ENCODE measurements at places on chromosomes 3 and 15.

GRCh38 chr15:87752250-87752951 lies 504.1 kb downstream of the NTRK3 start:
- no peak for DNase-seq

DNA sequence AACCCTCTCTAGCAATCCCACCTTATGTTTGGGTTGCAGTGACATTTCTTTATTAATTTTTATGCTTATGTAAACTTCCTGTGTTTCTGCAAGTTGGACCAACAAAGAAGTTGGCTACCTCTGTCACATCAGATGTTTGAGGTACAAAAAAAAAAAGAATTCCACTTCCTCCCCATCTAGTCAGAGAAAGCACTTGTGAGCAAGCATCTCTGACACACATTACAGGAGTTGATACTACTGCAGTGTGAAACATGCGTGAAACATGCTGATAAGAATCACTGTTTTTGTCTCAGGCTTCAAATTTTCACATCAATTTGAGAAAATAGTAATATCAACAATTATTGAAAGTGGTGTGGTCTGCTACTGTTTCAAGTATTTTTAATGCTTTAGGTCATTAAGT lies 1.3 kb downstream of the SCAANT1 start:
- peak; percentile 61 for DNase-seq

DNA sequence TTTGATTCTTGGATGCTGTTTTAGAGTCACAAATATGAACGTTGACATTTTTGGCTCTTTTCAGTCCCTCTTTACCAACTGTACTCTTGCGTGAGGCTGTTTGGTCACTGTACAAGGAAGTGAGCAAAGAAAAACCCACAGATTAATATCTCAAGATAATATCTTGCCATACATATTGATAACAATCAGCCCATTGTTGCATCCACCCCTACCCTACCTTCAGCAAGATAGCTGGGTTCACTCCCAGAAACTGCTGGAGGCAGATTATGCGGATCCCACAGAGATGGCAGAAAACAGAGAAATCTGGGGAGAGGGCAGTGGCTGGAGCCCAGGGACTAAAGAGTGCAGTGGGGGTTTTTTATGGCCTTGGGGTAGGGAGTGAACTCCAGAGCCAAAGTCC lies 29.9 kb upstream of the MFSD1 start:
- no peak for DNase-seq

DNA sequence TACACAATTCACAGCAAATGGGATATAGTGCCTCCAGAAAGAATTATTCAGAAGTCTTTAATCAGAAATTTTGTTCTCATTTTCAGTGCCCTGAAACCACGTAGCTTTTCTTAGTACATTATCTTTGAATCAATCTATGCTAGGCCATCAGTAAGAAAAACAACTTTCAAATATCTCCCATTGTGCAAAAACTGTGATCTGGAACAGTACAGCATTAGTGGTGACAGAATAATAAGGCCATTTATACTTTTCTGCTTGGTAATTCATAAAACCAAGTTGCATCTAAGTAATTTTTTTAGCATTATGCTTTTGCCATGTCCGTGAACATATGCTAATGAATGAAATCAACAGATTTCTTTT lies 35.4 kb upstream of the ZNF385D start:
- no peak for DNase-seq

- no peak for DNase-seq
These were observed 171.4 kb downstream of the CACNA1D start for GRCh38 chr3:53665608-53666425.

- no peak for DNase-seq
These were observed 748.9 kb downstream of the MECOM start for GRCh38 chr3:168914662-168915061.

GRCh38 chr3:177721864-177722785 lies 524.8 kb upstream of the TBL1XR1 start:
- DNase-seq, result no peak

- DNase-seq, result no peak
These were observed 12.0 kb downstream of the CSRNP1 start for GRCh38 chr3:39141171-39141995.

GRCh38 chr3:197244751-197245150 lies 53.7 kb downstream of the DLG1 start:
- no peak for DNase-seq

GRCh38 chr3:192022412-192022811 lies 561.4 kb downstream of the PYDC2 start:
- DNase-seq, result no peak

DNA sequence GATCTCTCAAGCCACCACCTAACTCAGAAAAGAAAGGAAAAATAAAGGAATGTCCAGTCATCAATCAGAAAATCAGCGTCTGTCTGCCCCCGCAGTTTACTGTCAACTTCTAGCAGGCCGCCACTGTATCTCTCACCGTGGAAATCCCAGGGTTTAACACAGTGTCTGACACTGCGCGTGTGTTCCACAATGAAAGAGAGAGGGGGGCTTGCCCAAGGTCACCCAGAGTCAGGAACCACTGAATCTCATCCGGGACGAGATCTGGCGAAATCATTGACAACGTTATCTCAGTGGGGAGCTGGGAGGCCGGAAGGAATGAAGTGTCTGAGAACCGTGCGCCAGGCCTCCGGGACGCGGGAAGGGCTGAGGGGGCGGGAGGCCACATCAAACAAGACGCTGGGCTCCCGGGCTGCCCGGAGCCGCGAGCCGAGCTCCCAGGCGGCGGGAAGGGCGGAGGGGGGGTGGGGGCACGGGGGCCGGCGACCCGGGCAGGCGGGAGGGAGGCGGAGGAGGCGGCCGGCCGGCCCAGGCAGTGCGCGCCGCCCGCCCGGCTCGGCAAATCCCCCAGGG lies 2.2 kb upstream of the HES1 start:
- no peak for DNase-seq

DNA sequence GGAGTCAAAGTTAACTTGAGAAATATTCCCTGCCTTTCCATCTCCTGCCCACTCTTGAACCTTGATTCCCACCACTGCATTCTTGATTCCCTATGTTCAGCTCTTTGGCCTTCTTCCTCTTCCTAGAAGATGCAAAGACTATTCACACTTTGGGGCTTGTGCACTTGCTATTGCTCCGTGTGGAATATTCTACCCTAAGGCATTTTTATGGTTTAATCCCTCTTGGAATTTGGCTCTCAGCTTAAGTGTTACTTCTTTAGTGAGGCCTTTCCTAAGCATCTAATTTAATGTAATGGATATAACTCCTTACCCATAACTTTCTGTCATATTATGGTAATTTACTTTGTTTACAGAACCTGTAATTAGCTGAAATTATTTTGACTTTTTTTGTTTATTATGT lies 318.9 kb upstream of the COL8A1 start:
- no peak for DNase-seq

GRCh38 chr3:55511895-55512570 lies 24.9 kb upstream of the WNT5A start:
- DNase-seq, result no peak

- no peak for DNase-seq
These were observed 1.6 kb downstream of the C3orf52 start for GRCh38 chr3:112087746-112088145.

DNA sequence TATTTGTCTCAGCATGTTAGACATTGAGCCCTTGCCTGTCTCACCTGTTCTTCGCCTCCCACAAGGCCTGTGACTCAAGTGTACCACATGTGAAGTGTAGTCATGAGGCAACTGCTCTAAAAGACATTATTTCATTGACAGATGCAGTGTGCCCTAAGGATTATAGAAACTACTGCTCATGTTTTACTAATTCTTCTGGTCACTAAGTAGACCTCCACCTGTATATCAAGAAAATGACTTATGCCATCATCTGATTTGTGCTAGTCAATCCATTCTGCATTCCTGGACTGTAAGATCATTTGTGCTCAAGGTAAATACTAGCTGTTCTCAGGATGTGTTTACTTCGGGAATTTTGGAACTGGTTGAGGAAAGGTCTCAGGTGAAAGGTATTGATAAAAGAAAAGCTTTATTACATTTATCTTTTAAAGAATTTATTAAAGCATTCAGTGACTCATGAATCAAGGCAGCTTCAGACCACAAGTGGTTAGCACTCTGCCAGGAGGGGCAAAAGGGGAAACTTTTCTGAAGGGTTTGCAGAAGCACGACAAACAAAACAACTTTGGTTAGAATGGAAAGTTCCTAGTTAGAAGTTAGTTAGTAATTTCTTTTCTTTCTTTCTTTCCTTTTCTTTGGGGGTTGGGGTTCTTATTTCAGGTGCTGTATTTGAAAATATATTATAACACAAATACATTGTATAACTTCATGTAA lies 465.3 kb upstream of the CBLB start:
- DNase-seq, result peak; percentile 30

GRCh38 chr15:88803920-88804247 lies 648 bp downstream of the ACAN start:
- no peak for DNase-seq

DNA sequence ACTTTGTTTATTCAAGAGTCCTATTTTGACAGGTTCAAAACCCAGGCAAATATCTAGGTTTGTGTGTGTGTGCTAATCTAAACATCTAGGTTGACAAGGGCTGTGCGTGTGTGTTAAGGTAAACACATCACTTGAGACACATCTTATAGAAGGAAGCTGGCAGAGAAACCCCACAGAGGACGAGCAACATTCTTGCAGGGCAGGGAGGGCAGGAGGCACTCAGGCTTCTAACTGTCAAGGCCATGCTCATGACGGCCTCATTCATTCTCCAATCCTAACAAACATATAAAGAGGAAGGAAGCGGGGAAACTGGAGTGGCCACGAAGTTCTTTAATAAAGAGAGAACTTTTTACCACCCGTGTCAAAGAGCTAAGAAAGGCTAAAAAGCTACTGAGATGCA lies 43.4 kb downstream of the SLCO2A1 start:
- no peak for DNase-seq

DNA sequence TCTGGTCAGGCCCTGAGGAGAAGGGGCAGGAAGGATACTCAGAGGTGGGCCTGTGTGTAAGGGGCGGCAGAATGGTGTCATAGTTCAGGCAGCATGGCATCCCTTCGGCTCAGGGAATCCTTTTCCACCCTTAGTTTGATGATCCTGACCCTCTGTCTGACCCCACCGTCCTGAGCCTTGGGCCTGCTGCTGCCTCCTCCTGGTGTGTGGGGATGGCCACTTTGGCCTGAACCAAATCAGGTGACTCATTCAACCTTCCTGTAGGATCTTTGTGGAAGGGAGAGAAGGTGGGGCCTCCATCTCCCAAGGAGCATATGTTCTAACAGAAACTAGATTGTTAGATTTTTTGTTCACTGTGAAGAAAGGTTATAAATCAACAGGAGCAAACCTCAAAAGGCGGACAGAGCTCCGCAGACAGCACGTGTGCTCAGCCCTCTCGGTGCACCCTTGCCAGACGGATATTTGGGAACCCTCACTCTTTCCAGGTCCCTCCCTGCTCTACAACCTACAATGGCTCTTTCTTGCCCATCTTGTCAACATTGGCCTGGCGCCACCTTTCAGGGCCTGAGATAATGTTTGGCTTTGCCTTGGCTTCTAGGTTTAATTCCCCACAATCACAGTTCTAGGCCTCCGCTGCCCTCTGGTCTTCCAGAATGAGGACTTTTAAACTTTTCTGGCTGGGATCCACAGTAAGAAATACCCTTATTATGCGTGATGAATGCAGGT lies 21.7 kb downstream of the THSD4 start:
- no peak for DNase-seq

GRCh38 chr3:53163444-53164387 lies 2.7 kb downstream of the PRKCD start:
- no peak for DNase-seq

GRCh38 chr3:94433811-94434210 lies 370.9 kb downstream of the NSUN3 start:
- DNase-seq, result no peak

- no peak for DNase-seq
These were observed 74.1 kb downstream of the MSL2 start for GRCh38 chr3:136122006-136122405.

DNA sequence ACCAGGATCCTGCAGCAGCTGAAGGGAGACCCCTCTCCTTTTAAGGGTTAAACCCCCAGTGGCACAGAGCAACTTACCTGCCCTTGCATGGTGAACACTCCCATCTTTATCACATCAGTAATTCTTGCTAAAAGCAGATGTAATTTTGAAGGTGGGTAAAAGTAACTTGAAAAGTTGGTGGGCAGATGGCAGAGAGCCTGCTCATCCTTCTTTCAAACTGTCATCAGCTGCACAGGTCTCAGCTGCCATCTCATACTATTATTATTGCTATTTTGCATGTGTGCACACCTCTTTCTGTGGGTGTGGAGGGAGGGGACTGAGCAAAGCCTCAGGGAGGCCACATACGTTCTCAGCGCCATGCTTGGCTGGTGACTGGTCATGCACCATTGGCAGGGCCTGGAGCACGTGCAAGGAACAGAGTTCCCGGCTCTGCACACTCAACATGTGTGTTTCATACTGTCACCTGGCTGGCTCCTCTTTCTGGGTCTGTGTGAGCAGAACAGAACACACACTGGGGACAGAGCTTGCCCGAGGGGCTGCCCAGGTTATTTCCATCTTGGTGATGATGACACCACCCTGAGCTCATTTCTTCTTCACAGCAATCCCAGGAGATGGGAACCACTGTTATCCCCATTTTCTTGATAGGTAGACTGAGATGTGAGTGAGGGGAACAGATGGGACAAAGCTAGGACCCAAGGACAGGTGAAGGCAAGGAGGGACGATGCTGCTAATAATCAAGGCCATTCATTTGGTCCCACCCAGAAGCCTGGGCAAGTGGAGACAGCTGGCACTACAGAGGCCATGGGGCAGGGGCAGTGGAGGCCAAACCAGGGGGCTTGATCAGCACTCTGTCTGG lies 95.8 kb upstream of the KLF13 start:
- no peak for DNase-seq

DNA sequence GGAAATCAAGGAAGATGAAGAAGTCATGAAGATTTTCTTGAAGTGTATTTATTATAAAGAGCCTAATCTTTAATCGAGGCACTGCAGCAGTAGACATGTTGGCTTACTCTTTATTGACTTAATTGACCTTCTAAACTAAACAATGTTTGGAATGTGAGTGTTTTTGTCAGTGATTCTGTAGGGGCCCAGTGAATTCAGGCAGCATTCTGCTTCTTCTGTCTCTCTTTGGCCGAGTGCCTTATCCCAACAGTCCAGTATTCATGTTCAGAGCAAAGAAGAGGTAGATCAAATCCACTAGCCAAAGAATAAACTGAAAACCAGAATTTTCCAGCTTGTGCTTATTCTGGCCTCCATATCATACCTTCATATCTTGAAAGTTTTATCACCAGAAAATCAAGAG lies 55.7 kb downstream of the RLBP1 start:
- no peak for DNase-seq

DNA sequence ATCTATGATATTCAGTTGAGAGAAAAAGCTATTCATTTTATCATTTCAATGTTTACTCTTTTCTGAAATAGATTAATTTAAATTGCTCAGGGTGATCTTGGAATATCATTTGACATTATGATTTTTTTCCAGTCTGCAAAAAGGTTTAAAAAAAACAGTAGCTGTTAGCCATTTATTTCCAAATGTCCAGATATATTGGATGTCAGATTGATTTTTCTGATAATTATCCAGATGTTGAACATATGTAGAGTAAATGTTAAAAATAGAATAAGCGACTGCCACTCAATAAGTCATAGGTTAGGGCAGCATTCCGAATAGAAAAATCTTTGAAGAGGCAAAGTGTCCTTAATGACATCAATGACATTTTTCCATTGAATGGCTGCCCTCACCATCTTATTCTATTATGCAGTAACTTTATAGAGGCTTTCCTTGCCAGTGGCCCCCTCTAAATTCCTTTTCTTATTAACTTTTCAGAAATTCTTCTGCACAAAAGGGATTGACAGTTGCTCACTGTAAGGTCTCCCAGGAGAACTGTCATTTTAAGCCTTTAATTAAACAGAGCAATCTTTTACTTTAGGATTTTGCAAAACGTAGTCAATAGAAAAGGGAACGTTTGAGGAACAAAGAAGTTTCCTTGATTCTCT lies 316.5 kb downstream of the GBE1 start:
- DNase-seq, result no peak

All from CD4-positive, alpha-beta memory T cell (primary cell).